ENCODE measurements at places on chromosomes 5 and 9.

- no peak for DNase-seq
These were observed 38.3 kb downstream of the FNIP1 start for GRCh38 chr5:131758520-131758900.

GRCh38 chr9:118170032-118170955 lies 466.1 kb downstream of the TLR4 start:
- no peak for DNase-seq

GRCh38 chr5:14521748-14522147 lies 59.8 kb upstream of the OTULINL start:
- DNase-seq: peak; percentile 66

GRCh38 chr5:174188295-174188694 lies 142.8 kb downstream of the NSG2 start:
- no peak for DNase-seq

DNA sequence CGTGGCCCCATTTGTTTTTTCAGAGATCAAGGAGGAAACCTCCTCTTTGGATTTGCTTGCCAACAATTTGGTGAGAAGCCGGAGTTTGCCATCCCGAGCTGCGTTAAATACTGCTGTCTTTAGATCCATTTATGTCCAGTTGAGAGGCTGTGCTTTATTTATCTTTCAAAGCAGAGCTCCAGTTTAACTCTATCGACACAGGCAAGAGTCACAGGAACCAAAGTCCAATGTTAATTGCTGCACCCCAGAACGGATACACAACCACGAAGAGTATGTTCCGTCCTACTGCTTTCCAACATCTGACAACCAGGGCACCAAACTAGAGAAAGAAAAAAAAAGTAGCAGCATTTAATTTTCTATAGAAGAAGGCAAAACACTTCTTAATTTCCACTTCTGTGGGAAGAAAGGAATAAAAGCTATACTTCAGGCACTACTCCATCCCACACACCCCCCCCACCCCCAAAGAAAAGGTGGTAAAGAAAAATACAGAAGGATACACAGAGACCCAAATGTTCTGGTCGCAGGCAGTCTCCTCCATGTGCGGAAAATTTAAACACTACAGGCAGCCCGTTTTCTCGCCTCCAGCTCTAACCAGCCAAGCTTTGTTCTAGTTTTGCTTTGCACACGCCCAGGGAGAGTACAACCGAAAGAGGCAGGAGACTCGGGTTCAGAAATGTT lies 1.1 kb downstream of the FEM1C start:
- no peak for DNase-seq

DNA sequence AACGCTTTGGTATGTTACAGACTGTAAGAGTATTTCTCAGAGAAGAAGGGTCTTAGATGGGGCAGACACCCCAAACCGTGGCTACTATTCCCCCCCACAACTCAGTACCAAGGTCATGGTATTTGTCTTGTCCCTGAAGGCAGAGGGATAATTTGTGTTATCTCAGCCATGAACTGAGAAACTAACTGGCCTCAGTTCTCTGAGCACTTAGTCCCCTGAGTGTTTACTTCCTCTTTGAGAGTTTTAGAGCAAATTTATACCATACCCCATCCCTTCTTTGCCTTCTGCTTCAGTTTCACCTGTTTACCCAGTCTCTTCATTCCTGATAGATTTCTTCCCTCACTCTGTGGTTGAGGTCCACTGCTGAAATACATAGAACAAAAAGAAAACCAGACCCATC lies 183.9 kb downstream of the LRRC70 start:
- no peak for DNase-seq

DNA sequence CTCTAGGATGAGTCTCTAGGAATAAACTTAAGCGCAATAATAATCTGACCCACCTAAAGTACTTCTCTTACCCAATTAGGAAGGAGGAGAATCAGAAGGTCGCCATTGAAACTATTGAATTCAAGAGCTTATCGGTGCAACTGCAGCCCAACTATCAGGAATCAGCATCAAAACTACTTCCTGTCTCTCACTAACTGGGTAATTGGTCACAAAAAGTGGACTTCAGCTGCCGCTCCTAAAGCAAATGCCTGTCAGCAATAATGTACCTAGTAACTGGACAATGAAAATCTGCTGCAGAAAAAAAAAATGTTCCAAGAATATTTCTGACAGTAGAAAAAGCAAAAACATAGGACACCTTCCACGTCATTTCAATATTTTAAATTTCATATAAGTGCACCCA lies 3.3 kb downstream of the OR1L8 start:
- no peak for DNase-seq

DNA sequence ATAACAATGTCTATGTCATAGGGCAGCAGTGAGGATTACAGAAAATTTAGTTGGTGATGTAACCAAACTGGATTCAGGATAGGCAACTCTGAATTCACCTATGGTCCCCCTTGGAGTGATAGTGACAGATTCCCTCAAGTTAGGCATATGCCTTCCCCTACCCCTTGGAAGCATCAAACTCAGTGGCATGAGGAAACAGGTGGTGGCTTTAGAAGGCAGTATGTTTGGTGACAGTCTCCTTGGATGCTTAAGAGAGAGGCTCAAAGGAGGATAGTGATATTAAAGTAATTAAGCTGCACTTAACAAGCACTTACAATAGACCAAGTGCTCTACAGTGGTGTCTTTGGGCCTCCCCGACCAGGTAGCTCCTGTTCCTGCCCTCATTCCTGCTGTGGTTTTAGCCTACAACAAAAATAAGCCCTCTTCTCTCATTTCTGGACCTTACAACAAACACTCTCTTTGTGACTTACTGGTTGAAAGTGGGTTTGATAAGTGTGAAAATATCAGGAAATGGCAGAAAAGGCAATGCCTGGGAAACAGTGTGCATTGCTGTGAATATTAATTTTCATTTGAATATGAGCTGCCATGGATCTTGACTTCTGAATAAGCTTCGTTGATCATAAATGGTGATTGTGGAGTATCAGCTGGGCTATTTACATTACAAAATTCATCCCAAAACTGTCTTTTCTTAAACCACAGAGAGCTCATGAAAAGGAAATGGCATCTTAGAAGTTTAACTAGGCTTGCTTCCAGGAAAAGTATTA lies 29.2 kb downstream of the NR4A3 start:
- no peak for DNase-seq

- DNase-seq: no peak
These were observed 580.8 kb downstream of the ACTL7B start for GRCh38 chr9:108274971-108275370.

- no peak for DNase-seq
These were observed 30.9 kb upstream of the LPAR1 start for GRCh38 chr9:111069183-111069582.

DNA sequence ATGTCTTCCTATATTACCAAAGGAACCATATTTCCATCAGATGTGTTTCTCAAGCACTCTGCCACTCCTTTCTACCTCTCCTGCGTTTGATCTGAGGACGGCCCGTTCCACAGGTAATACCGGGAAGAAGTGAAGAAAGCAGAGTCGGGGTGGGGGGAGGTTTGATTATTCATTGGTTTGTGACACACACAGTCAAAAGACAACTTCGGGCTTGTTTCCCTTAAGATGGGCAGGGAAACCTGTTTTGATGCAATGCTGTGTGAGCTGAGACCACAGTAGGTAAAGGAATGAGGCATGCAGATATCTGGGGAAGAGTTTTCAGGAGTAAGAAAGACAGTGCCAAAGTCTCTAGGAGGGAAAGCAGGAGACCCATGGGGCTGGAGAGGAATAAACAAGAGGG lies 54.0 kb downstream of the BOD1 start:
- no peak for DNase-seq

DNA sequence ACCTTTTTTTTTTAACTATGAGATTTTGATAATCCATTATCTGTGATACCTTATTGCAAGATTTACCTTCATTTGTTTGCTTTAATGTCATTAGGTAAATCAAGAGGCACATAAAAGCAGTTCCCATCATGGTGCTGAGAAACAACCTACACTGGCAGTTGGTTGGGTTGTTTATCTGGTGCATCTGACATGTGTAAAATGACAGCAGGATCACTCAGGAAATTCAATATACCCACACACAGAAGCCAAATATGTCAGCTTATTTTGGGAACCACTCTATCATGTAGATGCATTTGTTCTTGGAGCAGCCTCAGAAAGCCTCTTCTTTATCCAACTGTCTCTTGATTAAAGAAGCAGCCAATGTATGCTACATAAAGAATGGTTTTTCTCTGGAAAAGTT lies 7.8 kb upstream of the CCDC192 start:
- no peak for DNase-seq

- DNase-seq: no peak
These were observed 72.7 kb downstream of the EPB41L4B start for GRCh38 chr9:109248133-109248581.

DNA sequence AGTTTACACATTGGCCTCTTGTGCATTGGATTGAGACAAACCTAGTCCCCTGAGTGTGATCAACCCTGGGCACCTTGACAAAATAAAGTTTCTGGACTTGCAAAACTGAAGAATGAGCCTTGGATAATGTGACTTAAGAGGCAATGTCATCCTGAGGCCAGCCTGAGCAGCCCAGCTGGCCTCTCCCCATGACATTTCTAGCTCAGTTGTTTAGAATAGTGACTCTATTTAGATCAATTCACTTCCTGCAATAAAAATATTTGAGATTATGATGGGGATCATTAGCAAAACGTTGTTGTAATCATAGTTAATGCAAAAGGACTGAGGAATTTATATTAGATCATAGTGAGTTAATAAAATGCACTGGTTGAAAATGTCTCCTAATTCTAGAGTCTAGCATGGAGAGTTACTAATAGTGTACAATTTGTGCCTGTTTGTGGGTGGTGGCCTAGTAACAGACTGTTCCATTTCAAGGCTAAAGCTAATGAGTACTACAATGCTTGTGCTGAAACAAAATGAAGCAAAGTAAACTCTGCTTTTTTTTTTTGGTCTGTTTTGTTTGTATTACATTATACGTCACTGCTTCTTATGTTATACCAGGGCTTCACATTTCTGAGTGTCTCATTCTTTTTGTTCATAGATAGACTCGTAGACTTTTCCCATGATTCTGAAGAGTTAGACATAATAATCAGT lies 10.9 kb upstream of the RHOBTB3 start:
- DNase-seq: no peak

- DNase-seq: no peak
These were observed 576.1 kb downstream of the CDH12 start for GRCh38 chr5:22277006-22277405.

GRCh38 chr9:133227242-133227860 lies 18.3 kb upstream of the OBP2B start:
- DNase-seq: peak; percentile 80

GRCh38 chr9:90883661-90884060 lies 82.0 kb downstream of the SYK start:
- DNase-seq: peak; percentile 57

GRCh38 chr9:134408389-134408788 lies 82.1 kb downstream of the RXRA start:
- no peak for DNase-seq

- DNase-seq: no peak
These were observed 41.5 kb upstream of the RXRA start for GRCh38 chr9:134284741-134285140.

- DNase-seq: no peak
These were observed 169.3 kb downstream of the FANCC start for GRCh38 chr9:95148208-95148520.

- DNase-seq: no peak
These were observed 1111.1 kb downstream of the TAF11L14 start for GRCh38 chr5:18745042-18745987.

GRCh38 chr5:139399501-139400121 lies 4.3 kb downstream of the SPATA24 start:
- no peak for DNase-seq

DNA sequence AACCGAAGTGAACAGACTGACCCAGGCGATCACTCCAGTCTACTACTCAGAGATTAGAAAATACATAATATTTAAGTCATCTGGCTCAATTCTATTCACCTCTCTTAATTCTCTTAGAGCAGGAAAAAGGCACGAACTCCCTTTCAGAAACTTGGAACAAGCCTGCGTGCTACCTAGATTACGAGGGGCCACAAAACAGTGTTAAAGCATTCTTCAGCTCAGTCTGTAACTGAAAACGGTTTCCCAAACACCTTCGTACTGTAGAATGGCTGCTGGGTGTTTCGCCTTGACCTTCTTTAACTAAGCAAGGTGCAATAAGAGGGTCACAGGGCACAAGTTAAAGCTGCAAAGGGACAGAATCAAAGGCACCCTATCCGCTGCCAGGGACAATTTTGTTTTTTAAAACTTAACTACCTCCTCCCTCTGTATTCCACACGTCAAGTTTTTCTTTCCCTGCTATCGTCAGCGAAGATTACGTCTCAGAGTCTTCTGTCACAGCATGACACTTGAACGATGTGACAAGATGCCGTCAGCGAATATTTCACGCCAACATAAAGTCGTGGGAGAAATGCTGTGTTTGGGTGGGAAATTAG lies 687 bp downstream of the LYSMD3 start:
- no peak for DNase-seq

DNA sequence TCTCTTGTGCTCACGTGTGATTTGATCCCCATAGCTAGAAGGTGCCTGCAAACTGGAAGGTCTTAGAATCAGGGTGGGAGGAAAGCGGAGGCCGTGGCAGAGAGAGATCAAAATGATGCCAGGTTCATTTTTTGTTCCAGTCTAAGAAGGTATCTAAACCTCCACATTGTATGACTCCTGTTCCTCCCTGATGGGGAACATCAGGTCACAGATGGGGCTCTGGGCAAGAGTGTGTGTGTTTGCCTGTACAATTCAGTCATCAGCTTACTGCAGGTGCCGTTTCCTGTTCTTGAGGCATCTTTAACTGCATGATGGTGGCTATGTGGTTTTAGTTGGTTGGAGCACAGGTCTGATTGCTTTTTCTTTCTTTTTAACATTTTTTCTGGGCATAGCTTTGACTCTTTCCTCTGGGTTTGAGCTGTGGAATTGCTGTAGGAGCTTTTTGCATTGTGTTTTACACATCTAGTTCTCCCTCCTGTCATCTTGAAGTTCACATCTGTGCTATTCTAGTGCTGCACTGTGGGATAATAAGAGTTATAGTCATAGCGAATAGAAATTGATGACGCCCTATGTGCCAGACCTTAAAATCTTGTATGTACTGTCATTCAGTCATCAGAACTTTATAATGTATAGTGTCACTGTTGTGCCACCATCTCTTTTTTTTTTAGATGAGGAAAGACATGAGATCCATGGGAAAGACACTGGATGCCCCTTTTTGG lies 30.8 kb downstream of the ARHGAP26 start:
- no peak for DNase-seq

GRCh38 chr9:33264003-33264472 lies 470 bp downstream of the BAG1 start:
- no peak for DNase-seq

GRCh38 chr9:4794691-4795090 lies 1.9 kb downstream of the RCL1 start:
- DNase-seq: no peak

- DNase-seq: no peak
These were observed 505 bp downstream of the C5orf34 start for GRCh38 chr5:43514471-43514815.

DNA sequence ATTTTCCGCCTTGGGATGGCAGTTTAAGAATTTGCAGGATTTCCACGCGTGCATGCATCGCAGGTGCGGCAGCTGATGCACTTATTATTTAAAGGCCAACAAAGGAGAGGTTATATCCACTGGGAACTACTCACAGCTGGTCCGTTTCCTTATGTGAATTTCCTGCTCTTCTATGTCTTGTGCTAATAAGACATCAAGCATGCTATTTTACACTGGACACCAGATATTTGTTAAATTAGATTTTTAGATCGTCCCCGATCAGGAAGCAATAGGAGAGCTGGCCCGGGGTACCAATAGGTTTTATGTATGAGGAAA lies 476 bp upstream of the DTWD2 start:
- no peak for DNase-seq
